Hippocampal formation (tissue), 2 donors: ENCODE measurements at places on chromosomes 7 and 10.

- no peak for DNase-seq
These were observed 266.6 kb downstream of the NXPH1 start for GRCh38 chr7:8699875-8700624.

DNA sequence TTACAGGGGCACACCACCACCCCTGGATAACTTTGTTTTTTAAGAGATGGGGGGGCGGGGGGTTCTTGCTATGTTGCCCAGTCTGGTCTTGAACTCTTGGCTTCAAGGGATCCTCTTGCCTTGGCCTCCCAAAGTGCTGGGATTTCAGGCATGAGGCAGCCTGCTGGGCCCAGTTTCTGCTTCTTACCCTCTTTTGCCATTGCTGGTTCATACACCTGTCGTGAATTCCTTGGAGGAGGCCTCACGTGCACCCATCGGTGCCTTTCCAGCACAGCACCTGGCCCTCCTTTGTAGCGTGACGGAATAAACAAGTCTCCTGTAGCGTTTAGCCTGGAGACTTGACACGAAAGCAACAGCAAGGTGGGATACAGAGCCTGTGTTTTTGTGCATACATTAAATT lies 75.5 kb downstream of the CARD11 start:
- no peak for DNase-seq

DNA sequence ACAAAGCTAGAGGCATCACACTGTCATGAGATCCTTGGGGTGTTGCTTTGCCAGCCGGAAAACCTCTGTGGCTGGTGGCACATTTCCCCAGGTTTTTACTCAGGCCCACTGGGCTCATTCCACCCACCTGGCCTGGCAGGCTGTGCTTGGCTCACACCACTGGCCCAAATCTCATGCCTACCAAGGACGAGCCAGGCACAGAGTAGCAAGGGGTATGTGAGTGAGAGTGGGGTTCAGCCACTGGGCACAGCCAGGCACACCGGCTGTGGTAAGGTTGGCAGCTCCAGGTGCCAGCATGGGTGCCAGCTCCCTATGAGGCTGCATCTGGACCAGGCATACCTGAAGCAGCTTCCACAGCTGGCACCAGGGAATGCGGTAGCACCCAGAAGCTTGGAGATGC lies 21.4 kb downstream of the STEAP1 start:
- DNase-seq = no peak

GRCh38 chr10:46001187-46001756 lies 29.0 kb downstream of the TIMM23 start:
- no peak for DNase-seq

- no peak for DNase-seq
These were observed 223.9 kb downstream of the TCERG1L start for GRCh38 chr10:131087464-131088215.

- no peak for DNase-seq
These were observed 147.5 kb upstream of the ASAH2 start for GRCh38 chr10:50398823-50399222.

- DNase-seq = no peak
These were observed 2.9 kb downstream of the IGF2BP3 start for GRCh38 chr7:23467291-23467805.

DNA sequence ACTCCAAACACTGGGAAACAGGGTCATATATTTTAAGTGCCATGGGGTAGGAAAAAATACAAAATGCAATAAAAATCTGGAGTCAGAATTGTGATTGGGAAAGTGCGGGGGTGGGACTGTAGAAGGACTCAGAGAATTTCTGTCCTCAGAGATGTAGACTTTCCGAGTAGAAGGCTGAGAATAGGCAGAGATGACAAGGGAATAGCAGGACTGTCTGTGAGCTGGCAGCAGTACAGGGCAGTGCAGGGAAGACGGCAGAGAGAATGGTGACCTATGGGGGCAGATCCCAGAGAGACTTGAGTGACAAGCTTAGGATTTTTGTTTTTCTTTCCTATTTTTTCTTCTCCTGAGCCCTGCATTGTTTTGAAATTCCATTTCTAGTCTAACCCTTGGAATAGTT lies 127.6 kb downstream of the SLC16A9 start:
- no peak for DNase-seq

GRCh38 chr7:46682836-46683624 lies 762.0 kb upstream of the IGFBP3 start:
- DNase-seq = no peak

GRCh38 chr10:64798297-64798696 lies 1277.1 kb downstream of the REEP3 start:
- DNase-seq = no peak

- DNase-seq = no peak
These were observed 315.8 kb upstream of the POM121L12 start for GRCh38 chr7:52719677-52720076.

DNA sequence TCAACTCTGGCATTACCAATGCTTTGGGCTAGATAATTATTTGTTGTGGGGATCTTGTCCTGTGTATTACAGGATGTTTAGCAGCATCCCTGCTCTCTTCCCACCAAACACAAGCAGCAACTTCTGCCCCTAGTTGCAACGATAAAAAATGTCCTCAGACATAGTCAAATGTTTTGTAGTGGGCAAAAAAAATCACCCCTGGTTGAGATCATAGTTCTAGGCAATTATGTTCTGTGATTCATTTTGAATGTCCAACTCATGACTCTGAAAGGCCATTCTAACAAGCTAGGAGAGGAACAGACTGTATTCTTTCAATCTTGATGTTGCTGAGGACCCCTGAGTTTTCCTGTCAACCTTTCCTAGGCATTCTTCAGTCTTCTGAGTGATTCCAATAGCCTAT lies 79.5 kb downstream of the RTKN2 start:
- no peak for DNase-seq

GRCh38 chr7:129394982-129395914 lies 39.0 kb upstream of the STRIP2 start:
- no peak for DNase-seq

DNA sequence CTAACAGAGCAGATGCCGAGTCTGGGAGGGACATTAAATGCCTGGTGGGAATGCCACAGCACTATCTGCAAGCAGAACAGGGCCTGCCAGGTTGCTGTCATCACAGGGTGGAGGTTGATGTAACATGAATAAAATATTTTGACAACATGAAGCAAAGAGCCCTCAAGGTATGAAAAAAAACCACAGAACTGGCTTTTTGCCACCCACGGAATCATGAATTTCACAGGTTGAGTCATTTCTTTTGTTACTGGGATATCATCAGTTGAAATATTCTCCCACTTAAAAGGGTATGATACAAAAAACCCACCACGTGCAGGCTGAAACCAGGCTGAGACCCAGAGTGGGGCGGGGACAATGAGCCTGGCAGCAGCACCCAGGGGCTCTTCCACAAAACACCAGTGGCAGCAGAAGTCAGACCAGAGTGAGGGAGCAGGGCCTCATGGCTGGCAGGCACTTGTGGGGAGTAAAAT lies 220.1 kb downstream of the TNS3 start:
- DNase-seq = no peak

DNA sequence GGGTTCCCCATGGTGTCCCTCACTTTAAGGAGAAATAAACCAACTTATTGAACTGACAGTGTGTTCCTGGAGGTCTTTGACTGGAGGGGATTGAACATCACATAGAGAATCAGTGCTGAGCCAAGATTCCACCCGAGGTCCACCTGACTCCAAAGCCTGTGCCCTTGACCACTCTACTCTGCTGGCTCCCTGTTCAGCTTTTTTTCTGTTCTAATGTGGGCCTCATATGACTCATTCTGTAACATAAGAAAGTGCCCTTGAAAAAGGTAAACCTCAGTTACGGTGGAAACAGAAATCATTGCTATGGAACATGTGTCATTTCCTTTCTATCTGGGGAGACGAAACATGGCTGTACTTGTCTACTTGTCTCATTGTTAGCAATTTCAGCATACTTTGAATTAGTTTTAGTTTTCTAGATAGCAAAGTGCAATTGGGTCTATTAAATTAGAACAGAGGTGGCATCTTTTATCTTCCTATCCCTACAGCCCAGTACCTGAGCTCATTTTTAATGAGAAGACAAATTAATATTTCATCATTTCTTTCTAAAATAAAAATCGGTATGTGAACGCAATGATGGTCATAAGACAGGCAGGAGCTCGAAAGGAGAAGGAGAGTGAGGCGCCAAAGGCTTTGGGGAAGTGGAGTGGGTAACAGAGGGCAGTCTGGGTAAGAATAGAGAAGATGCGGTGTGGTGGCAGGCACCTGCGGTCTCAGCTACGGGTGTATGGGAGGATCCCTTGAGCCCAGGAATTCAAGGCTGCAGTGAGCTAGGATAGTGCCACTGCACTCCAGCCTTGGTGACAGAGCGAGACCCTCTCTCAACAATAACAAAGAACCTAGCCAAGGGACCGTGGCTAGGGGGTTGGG lies 1.5 kb downstream of the GSDME start:
- DNase-seq = no peak

- DNase-seq = no peak
These were observed 58.6 kb upstream of the BAIAP2L1 start for GRCh38 chr7:98459529-98459928.

DNA sequence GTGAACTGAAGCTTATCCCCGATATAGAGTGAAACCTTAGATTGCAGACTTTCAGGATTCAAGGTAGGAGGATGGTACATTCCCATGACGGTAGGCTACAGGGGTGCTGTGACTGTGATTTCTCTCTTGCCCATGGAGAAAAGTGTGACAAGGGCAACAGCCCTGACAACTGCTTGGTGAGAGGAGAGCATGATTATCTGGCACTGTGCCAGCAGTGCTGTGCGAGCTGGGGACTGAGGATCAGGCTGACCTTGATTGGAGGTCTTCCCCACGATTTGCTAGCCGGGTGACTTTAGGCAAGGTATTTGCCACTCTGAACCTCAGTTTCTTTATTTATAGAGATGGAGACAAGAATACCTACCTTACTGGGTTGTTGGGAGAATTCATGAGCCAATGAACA lies 229.5 kb downstream of the PTEN start:
- no peak for DNase-seq

- DNase-seq = no peak
These were observed 99.8 kb upstream of the AGBL3 start for GRCh38 chr7:134886353-134887057.

- no peak for DNase-seq
These were observed 97.1 kb upstream of the CPXM2 start for GRCh38 chr10:123988694-123989093.

- DNase-seq = no peak
These were observed 60.7 kb downstream of the ZRANB1 start for GRCh38 chr10:125002423-125003145.

GRCh38 chr10:24935504-24936292 lies 16.7 kb downstream of the PRTFDC1 start:
- DNase-seq = no peak

DNA sequence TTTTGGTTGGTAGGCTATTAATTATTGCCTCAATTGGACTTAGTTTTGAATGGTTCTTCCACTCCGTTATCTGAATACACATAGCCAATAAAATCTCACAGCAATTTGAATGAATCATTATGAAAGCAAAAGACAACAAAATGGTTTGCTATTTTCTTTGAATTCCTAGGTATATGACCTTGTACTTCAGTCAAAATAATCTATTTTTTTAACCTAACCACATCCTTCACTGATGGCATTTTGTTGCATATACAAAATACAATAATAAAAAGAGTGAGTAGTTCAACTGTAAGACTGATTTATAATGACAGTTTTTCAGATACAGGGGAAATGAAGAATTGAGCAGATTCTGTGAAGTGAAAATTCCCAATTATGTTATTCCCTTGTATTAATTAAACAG lies 433.1 kb downstream of the HTR7 start:
- DNase-seq = no peak
